Bronchus fibroblast of lung (primary cell): ENCODE measurements at places on chromosomes 12 and 14. TPM values are rescaled to one million over a fixed set of nuclear protein-coding genes. Genes with fewer than 3 reads are reported as not detected.

POTEM gene
- not detected in 2 replicates for total RNA-seq

C1S gene
- total RNA-seq: 29.8 and 36.6 TPM in 2 replicates

LMNTD1 gene
- total RNA-seq: 0.30 TPM in 1 of 2 replicates, not detected in the other

PLEKHD1 gene
- total RNA-seq: not detected in 2 replicates

IGF1 gene
- total RNA-seq: not detected in 2 replicates

TPH2 gene
- not detected in 2 replicates for total RNA-seq

TMEM120B gene
- total RNA-seq: 8.8 and 10.4 TPM in 2 replicates

DDX47 gene
- 61.2 and 62.5 TPM in 2 replicates for total RNA-seq

RFLNA gene
- 0.34 and 0.59 TPM in 2 replicates for total RNA-seq

TESPA1 gene
- total RNA-seq: not detected in 2 replicates

SLC39A9 gene
- 59.0 and 63.7 TPM in 2 replicates for total RNA-seq

COCH gene
- total RNA-seq: 0.45 and 0.84 TPM in 2 replicates

L3HYPDH gene
- total RNA-seq: 24.1 and 30.8 TPM in 2 replicates

SLC4A8 gene
- total RNA-seq: 2.1 and 3.0 TPM in 2 replicates

EGLN3 gene
- total RNA-seq: 0.15 and 0.34 TPM in 2 replicates

LALBA gene
- total RNA-seq: not detected in 2 replicates

ARG2 gene
- total RNA-seq: 1.2 and 2.4 TPM in 2 replicates

PPP4R3A gene
- total RNA-seq: 37.3 and 43.4 TPM in 2 replicates
